WTC11 (cell line): ENCODE measurements at places on chromosomes 6 and 20. TPM values are rescaled to one million over a fixed set of nuclear protein-coding genes. Genes with fewer than 3 reads are reported as not detected.

DNA sequence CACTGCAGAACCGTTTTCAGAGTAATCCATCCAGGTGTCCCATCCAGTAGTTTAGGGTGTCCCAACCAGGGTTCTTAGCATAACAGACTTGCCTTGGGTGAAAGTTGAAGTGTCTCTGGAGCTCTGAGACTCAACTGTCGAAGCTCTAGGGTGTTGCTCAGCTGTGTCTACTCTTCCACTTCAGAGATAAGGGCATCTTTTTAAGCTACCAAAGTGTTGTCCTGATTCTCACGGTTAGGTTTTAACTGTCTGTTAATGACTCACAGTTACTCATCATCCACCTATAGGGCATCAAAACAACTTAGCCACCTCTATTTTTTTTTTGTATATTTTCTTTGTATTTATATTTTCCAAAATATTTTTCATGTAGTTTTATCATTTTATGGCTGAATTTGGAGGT, 36.9 kb upstream of the TBX18 start:
- peaks cover 6% of the 10 kb centered on the region for H3K36me3 ChIP-seq
- H3K4me3 ChIP-seq, result no peak overlapping the region
- H3K27me3 ChIP-seq, result peaks cover 3% of the 10 kb centered on the region; the same call in 1 of the 2 replicates
- H3K27ac ChIP-seq, result no peak overlapping the region

DNA sequence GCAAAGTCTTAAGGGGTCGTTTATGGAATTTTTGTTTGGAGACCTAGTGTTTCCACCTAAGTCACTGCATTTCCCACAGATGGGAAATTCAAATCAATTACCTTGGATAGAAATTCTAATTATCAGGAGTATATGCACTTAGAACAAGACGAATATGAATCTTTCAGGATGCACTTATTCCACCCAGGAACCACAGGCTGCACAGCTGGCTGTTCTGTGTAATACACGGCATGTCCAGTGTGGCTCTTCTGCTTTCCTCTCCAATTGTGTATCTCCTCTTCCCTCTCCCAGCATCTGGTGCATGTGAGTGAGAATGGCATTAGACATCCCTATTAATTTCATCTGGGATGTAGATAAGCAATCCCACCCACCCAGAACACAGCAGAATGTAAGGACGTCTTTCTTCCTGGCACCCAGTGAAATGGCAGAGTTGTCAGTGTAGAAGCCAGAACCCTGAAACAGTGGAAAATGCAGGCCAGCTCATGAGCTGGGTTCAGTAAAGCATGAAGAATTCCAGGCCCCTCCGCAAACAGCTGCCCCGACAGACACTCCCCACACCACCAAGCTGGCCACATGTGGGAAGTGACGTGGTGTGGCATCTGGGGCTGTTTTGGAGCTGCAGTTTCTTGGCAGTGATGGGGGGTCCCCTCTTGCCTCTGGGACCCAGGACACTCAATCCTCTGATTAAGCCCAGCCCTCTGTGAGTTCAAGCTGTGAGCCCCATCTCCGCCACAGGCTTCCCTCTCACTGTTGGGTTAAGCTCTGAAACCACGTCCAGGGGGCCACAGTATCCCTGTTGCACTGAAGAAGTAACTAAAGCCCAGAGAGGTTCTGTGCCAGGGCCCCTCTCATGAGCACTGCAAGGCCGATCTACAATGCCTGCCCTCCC, 180.1 kb upstream of the CST7 start:
- H3K4me1 ChIP-seq, result peaks cover 15% of the 10 kb centered on the region
- H3K4me3 ChIP-seq, result no peak overlapping the region
- H3K36me3 ChIP-seq, result no peaks in the 10 kb centered on the region
- no peak for DNase-seq
- no peaks in the 10 kb centered on the region for H3K27me3 ChIP-seq

GRCh38 chr6:139542351-139542750, 167.9 kb upstream of the CITED2 start:
- peak overlapping the region; percentile 37 for H3K27ac ChIP-seq
- DNase-seq, result no peak
- no peaks in the 10 kb centered on the region for H3K27me3 ChIP-seq
- H3K36me3 ChIP-seq, result no peaks in the 10 kb centered on the region
- peaks cover 70% of the 10 kb centered on the region for H3K4me1 ChIP-seq

DNA sequence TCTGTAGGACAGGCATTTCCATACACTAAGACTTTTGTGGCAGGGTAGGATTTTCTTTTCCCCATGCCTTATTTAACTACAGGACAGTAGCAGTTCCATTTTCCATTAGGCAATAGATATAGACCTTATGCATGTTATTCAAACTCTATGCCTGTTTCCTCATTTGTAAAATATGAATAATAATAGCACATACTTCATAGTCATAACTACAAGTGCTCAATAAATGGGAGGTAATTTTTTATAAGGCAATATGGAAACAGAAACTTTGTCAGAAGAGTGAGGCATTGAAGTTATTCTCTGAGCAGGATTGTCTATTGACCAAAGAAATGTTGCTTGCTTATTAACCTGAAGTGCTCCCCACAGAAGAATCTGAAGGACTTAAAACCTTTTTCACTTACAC, 41.9 kb upstream of the TNFRSF21 start:
- no peaks in the 10 kb centered on the region for H3K36me3 ChIP-seq
- no peak overlapping the region for H3K4me3 ChIP-seq
- peaks cover 7% of the 10 kb centered on the region; the same call in 1 of the 2 replicates for H3K4me1 ChIP-seq
- DNase-seq, result no peak
- no peak overlapping the region for H3K27ac ChIP-seq

- peaks cover 45% of the 10 kb centered on the region for H3K27me3 ChIP-seq
- no peak overlapping the region for H3K27ac ChIP-seq
- H3K4me3 ChIP-seq, result no peak overlapping the region
- no peak for DNase-seq
- peaks cover 28% of the 10 kb centered on the region for H3K4me1 ChIP-seq
- H3K36me3 ChIP-seq, result no peaks in the 10 kb centered on the region
Measured at GRCh38 chr6:113645576-113645970, 211.6 kb upstream of the MARCKS start.

DNA sequence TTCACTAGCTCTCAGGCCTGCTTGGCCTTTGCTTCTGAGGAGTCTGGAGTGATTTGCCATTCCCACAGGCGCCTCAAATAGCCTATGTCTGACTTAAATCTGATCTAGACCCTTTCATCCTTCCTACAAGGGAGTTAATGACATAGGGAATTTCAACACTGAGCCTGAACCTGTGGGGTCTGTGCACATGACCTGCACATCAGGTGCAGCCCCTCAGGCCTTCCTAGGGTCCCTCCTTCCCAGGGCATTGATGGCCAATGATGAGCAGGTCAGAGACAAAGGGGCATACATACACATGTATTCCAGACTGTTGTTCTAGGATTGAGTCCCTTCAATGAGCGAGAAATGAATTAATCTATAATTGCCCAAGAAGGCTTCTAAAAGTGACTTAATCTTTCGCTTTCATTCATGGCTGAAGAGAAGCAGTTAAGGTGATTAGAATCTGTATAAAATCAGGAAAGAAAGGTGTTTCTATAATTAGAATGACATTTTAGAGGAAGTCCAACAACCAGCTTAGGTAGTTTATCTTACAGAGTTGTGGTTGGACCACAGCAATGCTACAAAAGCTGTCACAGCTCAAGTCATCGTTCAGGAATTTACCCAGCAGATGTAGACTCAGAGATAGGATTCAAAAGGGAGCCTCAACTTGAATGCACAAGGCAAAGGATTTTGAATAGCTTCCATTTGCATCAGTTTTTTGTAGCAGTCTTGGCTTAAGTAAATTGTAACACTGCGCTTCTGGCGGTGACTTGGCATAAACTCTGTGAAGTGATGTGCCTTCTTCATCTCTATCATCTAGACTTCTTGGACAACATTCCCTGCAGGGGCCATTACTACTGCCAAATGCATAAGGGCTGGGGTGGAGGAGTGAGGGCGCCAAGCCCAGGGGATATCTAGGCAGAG, 27.0 kb upstream of the TBC1D7 start:
- H3K36me3 ChIP-seq, result no peaks in the 10 kb centered on the region
- H3K4me3 ChIP-seq, result no peak overlapping the region
- H3K4me1 ChIP-seq, result peaks cover 53% of the 10 kb centered on the region

DNA sequence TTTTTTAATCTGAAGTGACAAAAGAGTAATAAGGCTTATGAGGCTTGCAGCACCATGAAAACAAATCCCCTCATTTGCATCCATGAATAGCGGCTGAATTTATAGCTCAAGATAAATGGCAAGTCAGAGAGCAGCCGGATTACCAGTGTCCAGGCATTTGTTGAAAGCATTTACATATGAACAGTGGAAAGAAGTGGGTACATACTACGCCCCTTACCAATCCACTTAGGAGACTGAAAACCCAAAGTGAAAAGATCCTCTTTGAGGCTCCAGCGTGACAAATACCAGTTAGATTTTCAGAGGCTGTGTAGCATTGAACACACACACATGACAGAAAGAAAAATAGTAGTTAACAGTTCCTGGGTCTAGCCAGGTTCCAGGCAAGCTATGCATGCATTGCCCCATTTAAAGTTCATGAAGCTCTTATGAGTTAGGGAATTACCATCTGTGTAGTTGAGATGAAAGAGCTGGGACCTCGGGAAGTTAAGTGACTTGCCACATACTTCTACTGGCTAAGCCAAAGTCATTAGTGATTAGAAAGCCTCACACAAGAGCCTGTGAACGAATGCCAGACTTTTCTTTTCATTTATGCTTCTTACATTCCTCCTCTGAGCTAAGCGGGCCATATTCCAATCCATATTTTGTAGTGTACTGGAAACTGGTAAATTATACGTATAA, 28.3 kb upstream of the NHSL1 start:
- peak overlapping the region; percentile 21; the same call in 1 of the 2 replicates for H3K27ac ChIP-seq
- no peaks in the 10 kb centered on the region for H3K27me3 ChIP-seq
- no peaks in the 10 kb centered on the region for H3K36me3 ChIP-seq
- H3K4me1 ChIP-seq, result peaks cover 47% of the 10 kb centered on the region

DNA sequence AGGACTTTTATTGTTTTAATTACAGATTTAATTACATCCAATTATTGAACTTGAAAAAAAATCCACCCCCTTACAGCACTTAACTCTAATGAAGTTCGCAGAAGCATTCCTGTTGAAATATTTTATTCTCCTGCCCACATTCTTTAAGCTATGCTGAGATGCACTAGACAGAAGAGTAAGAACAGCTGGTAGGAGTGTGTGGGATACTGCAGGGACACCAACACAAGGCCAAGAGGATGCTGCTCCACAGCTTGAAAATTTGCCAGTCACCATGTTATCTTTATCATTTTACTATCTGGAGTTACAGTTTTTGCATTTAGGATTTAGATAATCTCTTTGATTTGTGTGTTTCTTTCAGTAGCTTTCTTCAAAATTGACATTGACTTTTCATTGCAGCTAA, 180.7 kb downstream of the EPHA7 start:
- no peaks in the 10 kb centered on the region for H3K36me3 ChIP-seq
- DNase-seq, result no peak
- no peak overlapping the region for H3K27ac ChIP-seq
- peaks cover 10% of the 10 kb centered on the region for H3K4me1 ChIP-seq
- H3K4me3 ChIP-seq, result no peak overlapping the region

DNA sequence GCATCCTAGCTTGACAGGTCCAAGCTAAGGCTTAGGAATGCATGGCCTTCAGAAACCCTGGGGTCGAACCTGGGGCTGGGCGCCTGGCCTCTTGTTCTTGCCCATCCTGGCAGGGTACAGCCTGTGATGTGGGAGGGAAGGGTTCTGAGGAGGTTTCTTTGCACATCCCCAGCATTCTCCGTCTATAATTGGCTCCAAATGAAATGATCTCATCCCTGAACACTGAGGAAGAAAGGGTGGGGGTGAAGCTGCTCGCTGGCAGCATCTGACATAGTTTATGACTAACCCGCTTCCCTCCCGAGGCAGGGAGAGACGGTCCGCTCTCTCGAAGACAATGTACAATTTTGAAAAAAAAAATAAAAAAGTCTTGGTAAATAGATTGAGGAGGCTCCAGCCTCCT, 67.1 kb upstream of the ZNFX1 start:
- H3K27ac ChIP-seq, result no peak overlapping the region
- no peak overlapping the region for H3K4me3 ChIP-seq
- H3K27me3 ChIP-seq, result no peaks in the 10 kb centered on the region

NECAB3 gene
- total RNA-seq, result 29.3 to 38.0 TPM (median 29.7 TPM) in 3 replicates

C20orf141 gene
- not detected in 3 replicates for total RNA-seq

CITED2 gene
- total RNA-seq, result 63.4 to 82.3 TPM (median 81.8 TPM) in 3 replicates

BPIFB1 gene
- 0.09 to 0.11 TPM in 2 of 3 replicates, not detected in the other for total RNA-seq

BIRC7 gene
- total RNA-seq, result 0.17 to 0.23 TPM in 2 of 3 replicates, not detected in the other

CGA gene
- not detected in 3 replicates for total RNA-seq

CUL9 gene
- total RNA-seq, result 15.2 to 20.5 TPM (median 19.2 TPM) in 3 replicates

HSF2 gene
- 10.6 to 12.1 TPM (median 11.8 TPM) in 3 replicates for total RNA-seq

GSTA2 gene
- 0.14 TPM in 1 of 3 replicates, not detected in the others for total RNA-seq

RNF182 gene
- total RNA-seq, result 4.4 to 7.1 TPM (median 6.7 TPM) in 3 replicates
